ENCODE measurements at places on chromosomes 12 and 14.

DNA sequence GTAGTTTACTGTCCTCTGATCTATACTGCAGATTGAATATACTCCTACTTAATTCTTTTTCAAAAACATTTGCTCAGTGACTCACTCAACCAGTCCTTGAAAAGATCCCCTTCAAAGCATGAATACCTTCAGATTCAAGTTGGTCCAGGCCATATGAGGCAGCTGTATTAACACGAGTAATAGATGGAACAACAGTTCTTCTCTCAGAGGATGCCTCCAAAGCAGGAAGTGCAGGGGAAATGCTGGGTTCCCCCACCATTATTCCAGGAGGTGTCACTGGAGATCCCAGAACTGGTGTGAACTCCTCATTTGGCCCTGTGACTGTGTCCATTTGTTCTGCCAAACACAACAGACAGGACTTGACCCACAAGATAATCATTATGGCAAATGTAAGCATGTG lies 20.6 kb downstream of the ARMH4 start:
- no peak for DNase-seq

DNA sequence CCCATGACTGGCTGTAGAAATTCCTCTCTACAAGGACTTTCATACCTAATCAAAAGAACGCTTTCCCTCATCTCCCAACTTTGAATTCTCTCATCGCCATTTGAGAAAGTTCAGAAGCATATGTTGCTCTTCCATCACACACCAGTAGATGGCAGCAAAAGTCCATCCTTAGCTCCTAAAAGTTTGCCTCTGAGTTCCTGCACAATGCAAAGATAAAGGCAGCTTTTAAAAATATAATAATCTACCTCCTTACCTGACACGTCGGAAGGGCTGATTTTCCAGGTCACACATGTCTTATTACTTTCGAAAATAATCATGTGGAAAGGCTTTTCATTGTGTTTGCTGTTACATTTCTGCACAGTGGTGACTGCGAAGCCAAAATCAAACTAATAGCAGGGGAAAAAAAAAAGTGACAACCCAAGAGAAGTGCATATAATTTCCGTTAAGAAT lies 456.7 kb upstream of the SEL1L start:
- peak; percentile 2 for DNase-seq

DNA sequence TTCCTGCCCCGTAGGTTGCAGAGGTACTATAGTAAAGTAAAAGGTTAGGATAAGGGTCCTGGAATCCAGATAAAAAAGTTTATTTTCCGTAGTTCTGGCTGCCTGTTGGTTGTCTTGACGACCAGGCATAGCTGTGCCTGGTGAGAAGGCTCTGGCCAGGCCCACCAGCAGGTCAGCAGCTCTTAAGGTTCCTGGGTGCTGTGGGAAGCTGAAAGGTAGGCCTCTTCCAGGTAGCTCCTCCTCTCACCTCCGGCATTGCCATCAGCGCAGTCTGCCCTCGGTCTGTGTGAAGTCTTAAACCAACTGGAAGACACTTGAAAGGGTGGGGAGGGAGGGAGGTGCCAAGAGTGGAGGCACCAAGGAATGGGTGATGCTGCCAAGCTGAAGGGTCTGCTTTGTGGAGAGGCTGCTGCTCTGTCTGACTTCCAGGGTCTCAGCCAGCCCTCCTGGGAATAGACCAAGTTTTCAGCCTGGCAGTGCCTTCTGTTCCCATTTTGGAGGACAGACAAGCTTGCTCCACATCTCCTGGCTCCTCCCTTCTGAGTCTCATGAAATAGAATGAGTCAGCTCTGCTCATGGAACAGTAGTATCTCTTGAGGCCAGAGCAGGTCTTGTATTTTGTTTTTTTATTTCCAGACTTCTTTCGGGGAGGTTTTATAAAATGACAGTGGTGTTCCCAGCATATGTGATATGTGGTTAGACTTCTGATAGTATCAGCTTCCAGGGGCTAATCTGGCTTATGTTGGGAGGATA lies 5.2 kb upstream of the ACADS start:
- DNase-seq, result no peak

- DNase-seq, result no peak
These were observed 513.0 kb downstream of the NAV3 start for GRCh38 chr12:78343657-78344056.

- no peak for DNase-seq
These were observed 16.2 kb downstream of the TEDC1 start for GRCh38 chr14:105507247-105507646.

DNA sequence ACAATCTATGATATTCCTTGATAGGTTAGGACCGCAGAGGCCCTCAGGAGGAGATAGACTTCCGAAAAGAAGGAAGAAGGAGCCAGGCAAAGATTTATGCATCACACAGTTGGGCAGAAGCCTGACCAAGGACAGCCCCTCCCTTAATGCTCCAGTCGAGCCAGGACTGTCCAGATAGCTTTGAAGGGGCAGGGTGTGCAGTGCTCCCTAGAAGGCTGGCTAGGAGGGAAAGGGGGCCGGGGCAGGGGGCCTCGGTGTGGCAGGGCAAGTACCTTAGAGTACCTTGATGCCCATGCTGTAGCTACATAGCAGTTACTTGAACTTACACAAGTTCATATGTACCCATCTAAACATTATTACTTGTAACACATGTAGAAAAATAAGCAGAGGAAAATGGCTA lies 94.7 kb upstream of the NOS1 start:
- no peak for DNase-seq

- DNase-seq, result no peak
These were observed 534.0 kb upstream of the LMO3 start for GRCh38 chr12:17139931-17140330.

- DNase-seq, result no peak
These were observed 423.7 kb downstream of the TMTC2 start for GRCh38 chr12:83110424-83110823.

GRCh38 chr12:111440152-111440551 lies 34.4 kb downstream of the SH2B3 start:
- no peak for DNase-seq

- DNase-seq, result no peak
These were observed 1.3 kb downstream of the CLEC1A start for GRCh38 chr12:10097521-10097920.

Measured in SIG-M5 (cell line).